NCI-H1092 treated with DMSO at 0.1 percent for 48 hours (cell line): ENCODE measurements at places on chromosomes 4 and X.

DNA sequence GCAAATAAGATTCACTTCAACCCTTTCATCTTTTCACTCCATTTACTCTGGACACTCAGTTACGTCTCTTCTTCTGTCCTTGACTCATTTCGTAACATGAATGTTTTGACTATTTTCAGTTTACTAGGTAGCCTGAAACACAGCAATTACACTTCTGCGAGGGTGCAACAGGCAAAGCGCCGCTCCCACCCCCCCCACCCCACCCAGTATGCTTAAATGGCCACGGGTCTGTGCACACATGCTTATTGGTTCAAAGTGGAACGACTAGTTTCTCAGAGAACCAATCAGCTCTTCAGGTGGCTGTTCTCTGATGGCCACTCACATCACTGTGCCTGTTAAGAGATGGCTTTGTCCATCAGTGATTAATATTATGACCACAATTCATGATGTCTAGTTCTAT lies 3.5 kb downstream of the BEND4 start:
- no peak for DNase-seq

DNA sequence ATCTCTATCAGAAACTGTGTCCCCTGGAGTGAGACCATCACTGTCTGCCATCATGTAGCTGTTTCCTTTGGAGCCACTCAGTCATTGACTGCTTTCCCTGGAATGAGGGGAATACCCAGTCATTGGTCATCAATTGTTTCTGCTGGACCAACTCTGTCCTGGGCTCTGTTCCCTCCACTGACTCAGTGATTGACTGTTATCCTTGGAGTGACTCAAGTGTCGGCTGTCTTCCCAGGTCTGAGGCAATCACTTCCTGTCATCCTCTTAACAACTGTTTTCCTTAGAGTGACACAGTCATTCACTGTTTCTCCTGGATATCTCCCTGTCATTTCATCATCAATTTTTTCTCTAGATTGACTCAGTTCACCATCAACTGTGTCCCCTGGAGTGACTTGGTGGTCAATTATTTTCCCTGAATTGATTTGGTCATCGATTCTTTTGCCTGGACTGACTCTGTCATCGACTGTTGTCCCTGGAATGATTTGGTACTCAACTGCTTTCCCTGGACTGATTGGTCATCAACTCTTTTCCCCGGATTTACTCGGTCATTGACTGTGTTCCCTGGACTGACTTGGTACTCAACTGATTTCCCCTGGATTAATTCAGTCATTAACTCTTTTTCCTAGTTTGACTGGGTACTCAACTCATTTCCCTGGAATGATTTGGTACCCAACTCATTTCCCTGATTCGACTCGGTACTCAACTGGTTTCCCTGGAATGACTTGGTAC lies 327.9 kb upstream of the VCX start:
- no peak for DNase-seq

DNA sequence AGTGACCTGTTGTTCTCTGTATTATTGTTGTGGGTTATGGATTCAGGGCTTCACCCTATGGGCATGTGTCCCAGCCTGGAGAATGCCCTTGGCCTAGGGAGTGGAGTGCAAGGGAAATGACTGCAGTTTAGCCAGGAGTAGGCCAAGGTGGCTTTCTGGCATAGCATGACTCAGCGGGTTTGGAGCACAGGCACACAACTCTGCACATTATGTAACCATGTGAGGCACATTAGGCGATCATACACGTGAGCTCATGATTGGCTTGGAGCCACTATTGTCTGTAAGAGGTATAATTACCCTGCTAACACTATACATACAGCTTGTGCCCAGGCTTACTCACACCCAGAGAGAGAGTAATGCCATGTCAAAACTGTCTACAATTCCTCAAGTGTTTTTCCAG lies 35.1 kb upstream of the TACR3 start:
- no peak for DNase-seq

- DNase-seq, result no peak
Measured at GRCh38 chr4:124948976-124949597, 236.6 kb upstream of the ANKRD50 start.

- no peak for DNase-seq
Measured at GRCh38 chrX:121307449-121307848, 260.0 kb downstream of the GLUD2 start.

DNA sequence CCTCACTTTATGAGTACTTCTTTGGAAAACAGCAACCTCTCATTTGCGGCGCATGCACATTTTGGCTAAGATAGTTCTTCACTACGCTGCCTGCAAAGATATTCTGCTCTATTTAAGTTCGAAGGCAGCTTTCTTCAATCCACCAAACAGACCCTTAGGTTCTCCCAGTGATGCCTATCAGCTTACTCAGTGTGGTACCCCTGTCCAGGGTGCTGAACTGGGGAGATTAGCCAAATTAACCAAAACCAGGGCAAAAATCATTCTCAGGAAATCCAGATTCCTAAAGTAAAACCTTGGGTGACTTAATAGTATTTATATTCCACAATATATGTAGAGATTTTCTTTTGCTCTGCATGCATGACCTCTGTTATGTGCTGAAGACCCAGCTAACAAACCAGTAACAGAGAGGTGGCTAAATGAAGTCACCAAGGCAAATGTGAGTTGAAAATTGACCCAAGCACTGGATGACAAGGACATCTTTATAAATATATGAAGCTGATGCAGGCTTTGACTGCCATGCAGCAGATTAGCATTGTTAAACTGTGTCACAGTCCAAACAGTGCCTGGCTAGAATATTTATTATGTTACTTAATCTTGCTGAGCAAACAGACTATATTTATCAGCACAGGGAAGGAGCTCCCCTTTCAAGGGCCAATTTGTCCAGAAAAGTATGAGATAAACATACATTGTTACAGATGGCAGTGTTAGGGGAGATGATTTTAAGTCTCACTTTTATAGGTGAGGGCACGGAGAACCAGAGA lies 418.2 kb downstream of the STIM2 start:
- DNase-seq, result peak; percentile 76

GRCh38 chrX:32370456-32371205 lies 840.7 kb downstream of the DMD start:
- no peak for DNase-seq

DNA sequence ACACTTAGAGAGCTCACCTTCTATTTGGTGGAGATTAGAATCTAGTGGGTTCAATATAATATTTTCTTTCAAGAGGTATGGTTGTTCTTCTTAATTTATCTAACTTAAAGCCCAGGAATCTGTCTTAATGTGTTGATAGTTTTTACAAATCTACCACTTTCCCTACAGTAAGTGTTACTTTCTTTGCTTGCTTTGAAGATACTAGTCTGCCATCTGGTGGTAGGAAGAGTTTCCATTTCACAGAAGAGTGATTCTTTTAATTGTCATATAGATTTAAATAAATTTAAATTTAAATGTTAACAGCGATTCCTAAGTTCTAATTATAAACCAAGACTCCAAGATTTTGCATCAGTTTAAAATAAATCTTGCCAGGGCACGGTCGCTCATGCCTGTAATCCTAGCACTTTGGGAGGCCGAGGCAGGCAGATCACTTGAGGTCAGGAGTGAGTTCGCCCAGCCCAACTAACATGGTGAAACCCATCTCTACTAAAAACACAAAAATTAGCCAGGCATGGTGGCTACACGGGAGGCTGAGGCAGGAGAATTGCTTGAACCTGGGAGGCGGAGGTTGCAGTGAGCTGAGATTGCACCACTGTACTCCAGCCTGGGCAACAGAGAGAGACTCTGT lies 43.5 kb downstream of the NUDT9 start:
- DNase-seq, result peak; percentile 39

DNA sequence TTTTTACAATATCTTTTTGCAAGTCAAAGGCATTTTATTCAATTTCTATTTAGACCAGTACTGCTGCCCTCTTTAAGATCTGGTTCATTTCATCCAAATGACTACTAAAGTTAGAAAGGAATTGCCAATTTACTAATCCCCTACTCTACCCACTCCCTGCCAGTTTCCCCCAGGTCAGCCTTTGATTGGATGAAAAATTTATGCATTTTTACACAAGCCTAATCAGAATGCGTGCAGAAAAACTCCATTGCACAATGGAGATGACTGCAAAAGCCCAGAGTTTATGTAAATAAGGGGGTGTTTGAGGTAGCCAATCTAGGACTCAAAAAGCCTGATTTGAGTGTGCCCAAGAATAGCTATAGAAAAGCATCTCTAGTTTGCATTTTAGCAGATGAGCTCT lies 310.6 kb downstream of the PABPC4L start:
- no peak for DNase-seq

- DNase-seq, result no peak
Measured at GRCh38 chr4:147828331-147828905, 96.5 kb downstream of the ARHGAP10 start.

DNA sequence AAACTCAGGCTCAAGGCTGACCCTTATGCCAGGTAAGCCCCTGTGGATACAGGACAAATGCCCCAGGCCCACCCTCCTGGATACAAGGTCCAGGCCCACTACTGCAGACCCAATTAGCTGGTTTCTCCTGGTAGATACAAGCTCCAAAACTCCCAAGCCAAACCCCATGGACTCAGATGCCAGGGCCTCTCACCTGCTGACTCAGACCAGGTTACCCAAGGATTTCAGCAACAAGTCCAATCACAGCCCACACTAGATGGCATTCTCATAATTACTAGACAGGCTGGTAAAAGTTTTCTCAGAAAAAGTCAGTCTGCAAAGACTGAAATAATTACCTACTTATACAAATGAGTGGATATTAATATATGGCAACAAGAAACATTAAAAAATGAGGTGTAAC lies 87.0 kb downstream of the KLF8 start:
- no peak for DNase-seq

DNA sequence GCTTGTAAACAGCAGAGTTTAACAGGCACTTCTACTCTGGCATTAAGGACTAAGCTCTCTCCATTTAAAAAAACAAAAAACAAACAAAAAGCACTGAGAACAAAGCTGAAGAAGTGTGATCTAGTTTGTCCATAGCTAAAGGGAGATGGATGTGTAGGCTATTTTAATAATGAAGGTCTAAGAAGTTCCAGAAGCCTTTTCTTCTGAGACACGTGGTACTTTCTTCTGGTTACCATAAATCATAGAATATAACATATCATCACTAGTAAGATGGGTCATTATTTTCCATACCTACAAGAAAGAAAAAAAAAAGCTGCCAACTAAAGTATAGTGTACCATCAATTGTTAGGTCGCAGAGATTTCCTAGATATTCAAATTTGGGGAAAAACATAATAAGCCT lies 722 bp upstream of the NBDY start:
- peak; percentile 20 for DNase-seq

DNA sequence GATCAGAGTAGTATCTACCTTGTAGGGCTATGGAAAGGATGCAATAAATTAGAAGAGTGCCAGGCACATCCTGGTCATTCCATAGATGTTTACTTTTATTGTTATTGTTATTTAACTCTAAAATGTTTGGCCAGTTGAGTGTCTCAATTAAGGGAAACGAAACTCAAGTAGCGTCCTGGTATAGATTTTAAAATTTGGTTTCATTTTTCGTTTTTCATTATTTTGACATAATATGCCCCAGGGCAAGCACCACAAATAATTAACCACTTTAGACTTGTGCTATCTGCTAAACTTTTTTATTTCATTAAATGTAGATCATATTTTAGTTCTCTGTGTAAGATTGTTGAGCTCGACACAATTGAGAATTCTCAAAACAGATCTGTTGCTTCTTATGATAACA lies 179.7 kb upstream of the PRPS2 start:
- no peak for DNase-seq

DNA sequence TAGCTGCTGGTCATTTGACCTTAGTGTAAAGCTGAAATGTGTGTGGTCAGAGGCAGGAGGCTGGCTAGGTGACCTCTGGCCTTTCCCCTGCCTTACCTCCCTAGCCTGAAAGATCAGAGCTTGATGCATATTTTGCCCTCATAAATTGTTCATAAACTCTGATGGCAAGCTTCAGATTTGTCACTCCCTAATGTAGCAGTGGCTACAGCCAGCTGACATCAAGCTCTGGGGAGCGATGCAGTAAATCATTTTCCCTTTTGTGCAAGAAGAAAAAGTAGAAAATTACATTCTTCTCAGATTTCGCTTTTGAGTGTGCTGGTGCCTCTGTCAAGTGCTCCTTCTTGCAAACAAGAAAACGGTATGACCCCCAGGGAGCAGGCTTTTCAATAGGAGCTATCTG lies 87.7 kb upstream of the MAGEA4 start:
- no peak for DNase-seq

- DNase-seq, result no peak
Measured at GRCh38 chr4:84866295-84866694, 100.2 kb downstream of the WDFY3 start.
